T-cell (primary cell): ENCODE measurements at places on chromosomes 7 and 10.

GRCh38 chr7:129170441-129171021 lies 17.9 kb upstream of the SMO start:
- H3K4me1 ChIP-seq: peaks cover 4% of the 10 kb centered on the region
- H3K27ac ChIP-seq: no peak overlapping the region
- no peaks in the 10 kb centered on the region for H3K36me3 ChIP-seq
- no peaks in the 10 kb centered on the region for H3K27me3 ChIP-seq
- H3K4me3 ChIP-seq: no peak overlapping the region
- no peak for DNase-seq

- H3K4me1 ChIP-seq: no peaks in the 10 kb centered on the region
- H3K27ac ChIP-seq: no peak overlapping the region
- no peak overlapping the region for H3K4me3 ChIP-seq
- no peak for DNase-seq
Observed at GRCh38 chr7:71354716-71355115, 222.8 kb downstream of the GALNT17 start.

DNA sequence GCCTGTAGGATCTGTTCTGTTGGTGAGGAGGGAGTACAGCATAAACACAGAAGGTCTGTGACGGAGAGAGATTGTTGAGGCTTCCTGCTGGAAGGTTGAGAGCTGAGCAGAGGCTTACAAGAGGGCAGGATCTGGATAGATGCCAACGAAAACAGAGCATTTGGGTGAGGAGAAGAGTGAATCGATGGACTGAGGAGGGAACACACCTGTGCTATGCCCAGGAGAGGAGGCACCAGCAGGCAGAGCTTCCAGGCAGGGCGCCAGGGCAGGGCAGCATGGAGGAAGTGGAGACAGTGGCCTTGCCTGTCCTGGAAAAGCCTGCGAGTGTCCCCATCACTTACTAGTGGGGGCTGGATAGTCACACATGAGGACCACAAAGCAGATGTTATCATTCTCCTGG lies 282.9 kb downstream of the PAXIP1 start:
- H3K27me3 ChIP-seq: peaks cover 10% of the 10 kb centered on the region
- H3K4me3 ChIP-seq: no peak overlapping the region
- no peak for DNase-seq
- no peaks in the 10 kb centered on the region for H3K36me3 ChIP-seq

- no peaks in the 10 kb centered on the region for H3K27me3 ChIP-seq
- no peak overlapping the region for H3K27ac ChIP-seq
- H3K36me3 ChIP-seq: peaks cover 8% of the 10 kb centered on the region
Observed at GRCh38 chr7:149071182-149071635, 19.3 kb downstream of the ZNF786 start.

- no peak for DNase-seq
- H3K4me1 ChIP-seq: peaks cover 18% of the 10 kb centered on the region
- peak overlapping the region; percentile 23 for H3K4me3 ChIP-seq
- H3K27me3 ChIP-seq: no peaks in the 10 kb centered on the region
- H3K36me3 ChIP-seq: no peaks in the 10 kb centered on the region
Observed at GRCh38 chr10:7471720-7472367, 61.0 kb upstream of the SFMBT2 start.

DNA sequence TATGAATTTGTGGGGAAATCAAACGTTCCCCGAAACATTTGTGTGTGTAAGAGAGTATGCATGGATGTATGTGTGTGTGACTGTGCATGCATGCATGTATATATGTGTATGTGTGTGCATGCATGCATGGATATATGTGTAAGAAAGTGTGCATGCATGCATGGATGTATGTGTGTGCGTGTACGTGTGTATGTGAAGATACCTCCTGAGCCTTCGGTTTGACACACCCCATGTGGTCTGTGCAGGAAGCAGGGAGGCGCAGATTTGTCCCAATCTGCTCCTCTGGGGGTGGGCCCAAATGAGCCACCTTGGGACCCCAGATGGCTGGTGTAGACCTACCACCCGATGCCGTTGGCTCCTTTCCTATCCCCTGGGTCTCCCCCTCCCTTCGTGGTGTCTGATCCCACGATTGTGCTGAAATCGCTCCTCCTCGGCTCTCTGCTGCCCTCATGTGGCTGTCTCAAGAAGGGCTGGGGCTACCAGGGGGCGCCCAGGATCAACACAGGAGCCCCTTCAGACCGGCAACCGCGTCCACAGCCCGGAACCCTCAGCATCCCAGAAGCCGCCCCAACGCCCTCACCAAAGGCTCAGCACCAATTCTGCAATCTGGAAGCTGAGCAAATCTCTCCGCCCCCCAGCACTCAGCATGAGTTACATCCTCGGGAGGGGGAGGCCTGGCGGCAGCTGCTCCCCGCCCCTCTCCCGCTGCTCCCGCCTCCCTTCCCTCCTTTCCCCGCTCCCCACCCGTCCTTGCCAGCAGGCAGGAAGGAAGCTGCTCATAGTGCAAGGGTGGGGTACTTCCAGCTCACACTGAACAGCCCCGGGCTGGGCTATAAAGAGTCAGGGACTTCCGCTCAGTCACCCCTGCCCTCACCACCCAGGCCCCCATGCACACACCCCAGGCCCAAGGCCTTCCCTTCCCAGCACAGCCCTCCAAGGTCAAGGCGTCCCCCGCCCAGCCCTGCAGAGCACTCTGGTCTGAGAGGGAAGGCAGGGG lies 2.3 kb upstream of the NOS3 start:
- no peak overlapping the region for H3K4me3 ChIP-seq
- peaks cover 19% of the 10 kb centered on the region for H3K4me1 ChIP-seq
- peak; percentile 47 for DNase-seq
- no peaks in the 10 kb centered on the region for H3K36me3 ChIP-seq

GRCh38 chr10:108862676-108863350 lies 1060.5 kb downstream of the XPNPEP1 start:
- H3K27me3 ChIP-seq: no peaks in the 10 kb centered on the region
- DNase-seq: no peak
- no peaks in the 10 kb centered on the region for H3K36me3 ChIP-seq
- H3K4me1 ChIP-seq: no peaks in the 10 kb centered on the region
- no peak overlapping the region for H3K4me3 ChIP-seq
